Left ventricle myocardium inferior (tissue), 1 donor: ENCODE measurements at places on chromosomes 2 and 18. TPM values are rescaled to one million over a fixed set of nuclear protein-coding genes. Genes with fewer than 3 reads are reported as not detected.

Gene SH3BP4
- total RNA-seq, result 9.6 TPM

DNA sequence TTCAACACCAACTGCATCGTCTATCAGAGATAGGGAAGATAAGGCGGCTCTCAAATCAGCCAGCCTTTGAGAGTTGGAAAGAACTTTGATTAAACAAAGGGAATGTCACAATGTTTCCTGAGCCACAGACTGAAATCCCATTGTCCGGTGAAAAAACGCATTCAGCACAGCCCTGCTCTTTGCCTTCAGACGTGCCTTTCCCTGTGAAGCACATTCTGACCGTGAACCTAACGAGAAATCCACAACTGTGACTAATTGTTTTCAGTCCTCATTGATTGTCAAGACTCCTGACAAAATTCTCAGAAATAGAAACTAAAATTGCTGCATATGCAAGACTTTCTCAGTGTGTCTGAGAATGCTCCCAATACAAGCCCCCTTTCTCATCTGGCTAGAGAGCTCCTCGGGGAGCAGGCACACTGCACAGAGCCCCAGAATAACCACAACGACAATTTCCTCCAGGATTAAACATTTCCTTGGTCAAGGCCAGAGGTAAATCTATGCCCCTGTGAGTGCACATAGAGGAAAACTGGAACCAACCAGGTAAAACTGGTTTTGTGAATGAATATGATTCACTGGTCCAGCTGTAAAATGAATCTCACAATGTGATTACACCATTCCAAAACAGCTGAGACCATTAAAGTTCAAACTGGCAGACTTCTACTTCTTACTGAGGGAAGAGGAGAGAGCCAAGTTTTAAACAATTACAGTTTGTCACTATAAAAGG lies 561.9 kb upstream of the ID2 start:
- no peak for DNase-seq

DNA sequence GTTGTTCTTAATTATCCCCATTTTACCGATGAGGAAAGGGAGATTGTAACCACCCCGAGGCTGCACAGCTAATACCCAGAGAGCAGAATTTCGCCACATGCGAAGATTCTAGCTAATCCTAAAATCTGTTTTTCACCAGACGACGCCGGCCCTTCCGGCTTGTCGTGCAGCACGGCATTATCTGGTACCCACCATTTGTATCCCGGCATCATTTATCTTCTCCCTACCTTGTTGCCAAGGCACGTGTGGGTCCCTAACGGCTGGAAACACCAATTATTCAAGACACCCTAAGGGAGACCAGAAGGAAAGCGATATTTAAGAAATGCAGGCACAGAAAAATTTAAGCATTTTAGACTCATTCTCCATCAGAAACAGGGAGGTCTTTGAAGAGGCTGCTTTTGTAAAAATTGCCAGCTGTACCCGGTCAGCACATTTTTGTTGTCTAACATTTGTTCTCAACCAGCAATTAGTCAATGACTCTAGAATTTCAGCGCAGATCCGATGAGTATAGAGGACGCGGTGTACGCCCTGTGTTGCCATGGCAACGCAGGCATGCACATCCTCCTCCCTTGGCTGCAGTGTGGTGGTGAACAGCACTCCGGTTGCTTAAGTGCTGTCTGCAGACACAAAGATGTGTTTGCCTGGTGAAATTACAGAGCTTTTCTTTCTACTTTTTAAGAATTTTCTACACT lies 111.6 kb downstream of the AGAP1 start:
- peak; percentile 81 for DNase-seq

Gene ALK
- 0.14 TPM for total RNA-seq

DNA sequence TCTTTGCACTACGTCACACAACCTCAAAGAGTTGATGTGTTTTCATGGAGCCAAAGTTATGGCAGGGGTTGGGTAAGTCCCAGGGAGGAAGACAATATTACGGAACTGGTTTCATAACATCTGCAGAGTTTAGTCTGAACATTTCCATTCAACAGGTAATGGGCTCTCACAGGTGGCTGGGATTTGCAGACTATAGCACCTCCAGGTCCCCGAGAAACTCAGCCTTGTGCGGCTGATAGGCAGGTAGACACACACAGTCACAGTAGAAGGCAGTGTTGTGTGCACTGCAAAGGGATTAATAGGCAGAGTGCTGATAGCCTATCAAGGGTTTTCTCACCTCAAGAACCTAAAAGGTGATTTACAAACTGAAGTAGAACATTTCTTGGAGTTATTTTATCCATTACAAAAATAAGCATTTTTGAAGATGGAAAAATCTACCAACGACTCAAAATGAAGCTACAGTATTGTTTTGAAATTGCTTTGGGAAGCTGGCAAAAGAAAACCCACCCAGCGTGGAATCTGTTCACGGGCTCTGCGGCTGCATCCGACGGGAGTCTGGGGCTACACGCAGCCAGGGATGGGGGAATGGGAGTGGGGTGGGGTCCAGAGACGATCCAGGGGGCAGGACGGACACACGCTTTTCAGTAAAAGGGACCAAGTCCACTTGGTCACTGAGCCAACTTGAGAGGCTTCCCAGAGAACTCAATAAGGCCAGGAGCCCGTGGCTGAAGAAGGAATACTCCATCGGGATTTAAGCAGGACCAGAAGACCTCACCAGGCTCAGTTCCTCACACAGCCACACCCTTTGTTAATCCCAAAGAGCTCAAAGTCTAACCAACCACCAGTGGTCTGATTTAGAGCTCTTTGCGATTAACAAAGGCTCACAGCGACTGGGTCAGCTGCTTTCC lies 82.9 kb downstream of the CHRNA1 start:
- DNase-seq, result no peak

DNA sequence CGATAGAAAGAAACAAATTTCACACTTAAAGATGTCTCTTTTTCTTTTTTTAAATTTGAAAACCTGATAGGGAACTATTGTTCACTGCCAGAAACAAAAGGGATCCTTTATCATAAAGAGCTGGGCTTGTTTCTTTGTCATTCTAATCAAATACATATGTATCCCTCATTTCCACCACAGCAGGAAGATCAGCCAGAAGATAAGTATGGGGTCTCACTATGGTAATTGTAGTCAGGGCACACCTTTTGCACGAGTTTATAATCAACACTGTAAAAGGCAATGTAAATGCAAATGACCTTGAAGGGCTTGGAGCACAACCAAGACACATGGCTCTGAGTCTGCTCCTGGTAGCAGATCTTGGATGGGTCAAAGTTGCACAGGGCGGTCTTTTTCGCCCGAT lies 109.5 kb downstream of the NXPH2 start:
- no peak for DNase-seq

Gene UGT1A6
- not detected for total RNA-seq

Gene STEAP3
- total RNA-seq, result 7.1 TPM

Gene NPPC
- 3.0 TPM for total RNA-seq

Gene AP1S3
- 0.47 TPM for total RNA-seq

GRCh38 chr2:231910771-231911170 lies 15.4 kb downstream of the NPPC start:
- DNase-seq, result peak; percentile 3

DNA sequence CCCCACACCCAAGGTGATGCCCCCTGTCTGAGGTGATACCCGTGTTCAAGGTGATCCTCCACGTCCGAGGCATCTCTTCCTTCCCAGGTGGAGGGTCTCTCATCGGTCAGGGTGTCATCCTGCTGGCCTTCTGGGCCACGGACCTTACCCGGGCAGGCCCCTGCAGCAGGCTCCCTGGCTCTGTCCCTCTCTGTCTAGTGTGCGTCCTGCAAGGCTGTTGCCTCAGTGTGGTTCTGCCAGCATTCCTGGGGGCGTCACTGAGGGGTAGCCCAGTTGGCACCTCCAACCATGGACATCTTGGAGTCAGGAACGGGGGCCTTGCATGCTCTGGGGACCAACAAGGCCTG lies 5.6 kb upstream of the PER2 start:
- DNase-seq, result no peak

DNA sequence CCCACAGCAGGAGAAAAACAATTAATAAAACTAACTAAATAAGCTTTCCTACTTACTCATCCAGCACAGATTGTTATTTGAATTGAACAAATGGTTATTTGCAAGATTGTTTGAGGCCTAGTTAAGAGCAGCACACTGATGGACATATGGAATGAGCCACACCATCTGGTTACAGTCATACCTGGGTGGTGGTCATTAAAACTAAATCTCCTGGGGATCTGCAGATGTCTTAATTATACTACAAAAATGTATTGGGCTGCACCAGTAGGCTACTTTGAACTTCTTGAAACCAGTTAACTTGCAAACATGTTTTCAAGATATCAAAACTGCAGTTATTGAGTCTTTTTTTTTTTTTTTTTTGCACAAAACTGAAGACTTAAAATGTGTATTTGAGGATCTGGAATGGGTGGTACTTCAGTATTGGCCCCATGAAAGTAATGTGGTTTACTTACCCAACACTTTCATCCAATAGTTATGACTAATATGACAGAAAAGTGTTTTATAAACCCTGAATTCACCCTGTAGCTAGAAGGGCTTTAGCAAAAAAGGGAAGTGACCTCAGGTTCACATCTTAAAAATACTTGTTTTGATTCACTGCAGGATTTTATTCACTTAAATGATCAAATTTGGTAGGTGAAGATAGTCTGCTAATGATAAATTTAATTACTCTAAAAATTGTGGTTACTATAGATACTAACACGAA lies 10.8 kb downstream of the AGFG1 start:
- DNase-seq, result no peak

GRCh38 chr2:206045251-206045650 lies 40.7 kb downstream of the INO80D start:
- no peak for DNase-seq

GRCh38 chr2:178830451-178830850 lies 23.2 kb upstream of the TTN start:
- no peak for DNase-seq

GRCh38 chr2:136129601-136130000 lies 11.7 kb upstream of the CXCR4 start:
- no peak for DNase-seq

GRCh38 chr2:41579806-41580205 lies 468.0 kb upstream of the PKDCC start:
- DNase-seq, result no peak

DNA sequence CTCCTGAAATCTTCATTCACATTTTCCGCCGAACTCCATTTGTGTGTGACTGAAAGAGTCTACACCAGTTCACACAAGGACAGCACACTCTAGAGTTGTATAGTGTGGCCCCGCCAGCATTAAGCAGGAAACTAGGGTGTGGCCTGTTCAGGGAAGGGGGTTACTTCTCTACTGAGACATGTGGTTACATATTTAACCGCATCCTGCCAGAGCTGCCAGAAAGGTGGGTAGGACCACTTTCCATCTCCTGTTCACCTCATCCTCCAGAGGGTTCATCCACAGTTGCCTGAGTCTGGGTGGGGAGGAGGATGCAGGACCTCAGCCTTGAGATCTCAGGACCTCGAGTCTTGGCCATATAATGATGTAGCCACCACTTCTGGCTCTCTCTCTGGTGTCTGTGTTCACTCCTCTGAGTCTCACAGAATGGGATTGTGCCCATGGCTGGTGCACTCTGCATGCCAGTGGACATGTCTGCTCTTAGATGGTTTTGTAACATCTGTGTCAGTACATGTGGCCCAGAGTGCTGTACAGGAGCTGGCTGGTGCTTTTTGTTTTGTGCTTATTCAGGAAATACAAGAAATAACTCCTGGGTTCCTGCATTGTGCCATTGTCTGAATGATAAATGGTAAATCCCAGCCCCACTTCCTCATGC lies 7.7 kb upstream of the SP140L start:
- DNase-seq, result no peak

Gene BCL11A
- 27.1 TPM for total RNA-seq

DNA sequence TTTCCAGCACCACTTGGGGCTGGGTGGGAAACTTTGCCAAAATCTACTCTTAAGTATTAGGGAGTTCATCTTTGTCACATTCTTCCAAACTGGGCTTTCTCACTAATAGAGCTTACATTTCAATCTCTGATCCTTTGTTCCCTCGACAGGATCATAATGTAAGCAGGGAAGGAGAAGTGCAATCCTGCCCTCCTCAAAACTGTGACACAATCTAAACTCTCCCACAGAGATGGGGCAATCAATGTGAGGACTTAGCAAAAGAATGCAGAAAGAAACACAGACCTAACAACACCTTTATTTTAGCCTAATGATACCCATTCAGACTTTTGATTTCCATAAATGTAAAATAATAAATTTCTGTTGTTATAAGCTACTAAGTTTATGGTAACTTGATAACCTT lies 40.8 kb downstream of the DSEL start:
- DNase-seq, result no peak

DNA sequence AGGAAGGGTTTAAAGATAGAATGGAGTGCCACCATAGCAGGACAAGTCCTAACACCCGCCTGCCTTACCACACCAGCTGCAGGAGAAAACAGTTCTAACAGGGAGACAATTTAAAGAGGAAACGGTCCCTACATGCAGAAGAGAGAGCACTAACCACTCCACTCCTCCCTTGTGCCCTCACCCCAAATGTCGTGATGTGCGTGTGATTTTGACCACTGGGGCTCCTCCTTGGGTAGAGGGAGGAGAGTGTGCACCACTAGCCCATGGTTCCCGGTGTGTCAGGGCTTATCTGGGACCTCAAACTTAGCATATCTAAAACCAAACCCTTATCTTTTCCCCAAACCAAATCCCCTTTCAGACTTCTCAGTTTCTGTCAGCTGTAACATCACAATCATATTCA lies 105.5 kb upstream of the CCDC68 start:
- no peak for DNase-seq

DNA sequence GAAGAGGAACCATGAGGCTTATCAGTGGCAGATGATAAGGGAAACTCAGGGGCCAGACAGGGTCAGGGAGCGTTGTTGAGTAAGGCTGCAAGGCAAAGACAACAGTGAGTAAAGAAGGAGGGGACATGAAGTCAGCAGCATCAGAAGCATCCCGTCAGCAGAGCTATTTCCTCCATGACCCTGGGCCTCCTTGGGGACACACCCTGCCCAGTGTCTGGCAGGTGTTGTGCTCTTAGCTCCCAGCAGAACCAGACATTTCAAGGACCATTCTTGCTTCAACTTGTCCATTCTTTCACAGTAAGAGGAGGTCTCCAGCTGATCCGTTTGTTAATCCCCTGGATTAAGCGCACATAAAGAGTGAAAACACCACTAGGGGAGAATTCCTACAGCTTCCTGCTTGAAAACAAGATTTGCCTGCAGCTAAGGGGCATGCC lies 88.7 kb upstream of the MEIS1 start:
- no peak for DNase-seq
